Heart left ventricle (tissue), 16 donors: ENCODE measurements at places on chromosomes 7 and 10. TPM values are rescaled to one million over a fixed set of nuclear protein-coding genes. Genes with fewer than 3 reads are reported as not detected.
A peak's percentile ranks its signal among the peaks of the same experiment; 100 is the strongest.

GRCh38 chr7:150335108-150335773, 6.2 kb downstream of the RARRES2 start:
- H3K27me3 ChIP-seq = peaks cover 3% of the 10 kb centered on the region
- peaks cover 7% of the 10 kb centered on the region for H3K4me1 ChIP-seq
- no peak overlapping the region for H3K27ac ChIP-seq
- H3K36me3 ChIP-seq = no peaks in the 10 kb centered on the region

GRCh38 chr7:144975882-144976281, 140.0 kb upstream of the TPK1 start:
- H3K27ac ChIP-seq = no peak overlapping the region
- no peaks in the 10 kb centered on the region for H3K36me3 ChIP-seq
- H3K4me3 ChIP-seq = no peak overlapping the region

- H3K36me3 ChIP-seq = peaks cover 59% of the 10 kb centered on the region
- H3K27me3 ChIP-seq = no peaks in the 10 kb centered on the region
- peaks cover 23% of the 10 kb centered on the region for H3K4me1 ChIP-seq
- no peak overlapping the region for H3K4me3 ChIP-seq
- no peak for DNase-seq
These were observed 42.2 kb downstream of the MYPN start for GRCh38 chr10:68151453-68151852.

DNA sequence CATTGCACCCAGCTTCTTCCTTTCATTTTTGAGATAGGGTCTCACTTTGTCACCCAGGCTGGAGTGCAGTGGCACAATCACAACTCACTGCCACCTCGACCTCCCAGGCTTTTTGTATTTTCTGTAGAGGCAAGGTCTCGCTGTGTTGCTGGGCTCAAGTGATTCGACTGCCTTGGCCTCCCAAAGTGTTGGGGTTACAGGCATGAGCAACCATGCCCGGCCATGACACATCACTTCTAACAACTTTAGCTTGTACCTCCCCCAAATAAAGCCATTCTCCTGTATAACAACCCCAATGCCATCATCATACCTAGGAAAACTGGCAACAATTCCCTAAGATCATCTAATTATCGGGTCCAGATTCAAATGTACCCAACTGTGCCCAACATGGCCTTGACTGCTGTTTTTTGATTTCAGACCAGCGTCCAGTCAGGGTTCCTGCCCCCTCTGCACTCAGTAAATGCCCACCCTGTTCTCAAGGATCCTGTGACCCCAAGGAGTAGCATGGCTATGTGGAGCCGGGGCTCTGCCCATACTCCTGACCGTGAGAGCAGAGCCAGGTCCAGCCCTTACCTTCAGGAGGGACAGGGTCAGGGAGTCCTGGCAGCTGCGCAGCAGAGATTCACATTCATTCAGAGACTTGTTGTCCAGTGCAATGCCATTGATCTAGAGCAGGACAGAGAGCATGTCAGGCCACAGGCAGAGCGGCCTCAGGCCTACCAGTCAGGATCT, 102.6 kb downstream of the DLG5 start:
- H3K4me1 ChIP-seq = no peaks in the 10 kb centered on the region
- H3K36me3 ChIP-seq = peaks cover 8% of the 10 kb centered on the region
- no peak overlapping the region for H3K4me3 ChIP-seq

DNA sequence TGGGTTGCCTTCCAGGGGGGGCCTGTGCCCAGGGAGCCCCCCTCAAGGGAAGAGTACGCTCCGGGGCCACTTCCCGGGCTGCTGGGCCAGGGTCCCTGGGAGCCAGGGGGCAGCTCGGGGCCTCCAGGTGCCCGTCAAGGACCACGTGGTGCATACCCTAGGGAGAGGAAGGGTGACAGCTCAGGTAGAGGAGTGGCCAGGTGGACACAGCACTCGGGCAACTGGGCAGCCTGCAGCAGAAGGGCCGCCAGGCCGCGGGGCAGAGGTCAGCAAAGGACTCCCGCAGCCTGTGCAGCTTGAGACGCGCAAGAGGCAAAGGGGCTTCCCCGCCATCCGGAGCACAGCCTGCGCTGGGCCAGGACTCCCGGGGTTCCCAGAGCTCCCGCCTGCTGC, 26.4 kb downstream of the AP5Z1 start:
- H3K27ac ChIP-seq = no peak overlapping the region
- no peaks in the 10 kb centered on the region for H3K4me1 ChIP-seq
- H3K36me3 ChIP-seq = no peaks in the 10 kb centered on the region
- H3K4me3 ChIP-seq = no peak overlapping the region
- no peak for DNase-seq
- H3K27me3 ChIP-seq = no peaks in the 10 kb centered on the region

GRCh38 chr10:34008656-34009055, 674.2 kb upstream of the NRP1 start:
- no peaks in the 10 kb centered on the region for H3K36me3 ChIP-seq
- no peaks in the 10 kb centered on the region for H3K27me3 ChIP-seq
- no peak for DNase-seq
- no peak overlapping the region for H3K4me3 ChIP-seq
- H3K27ac ChIP-seq = no peak overlapping the region

DNA sequence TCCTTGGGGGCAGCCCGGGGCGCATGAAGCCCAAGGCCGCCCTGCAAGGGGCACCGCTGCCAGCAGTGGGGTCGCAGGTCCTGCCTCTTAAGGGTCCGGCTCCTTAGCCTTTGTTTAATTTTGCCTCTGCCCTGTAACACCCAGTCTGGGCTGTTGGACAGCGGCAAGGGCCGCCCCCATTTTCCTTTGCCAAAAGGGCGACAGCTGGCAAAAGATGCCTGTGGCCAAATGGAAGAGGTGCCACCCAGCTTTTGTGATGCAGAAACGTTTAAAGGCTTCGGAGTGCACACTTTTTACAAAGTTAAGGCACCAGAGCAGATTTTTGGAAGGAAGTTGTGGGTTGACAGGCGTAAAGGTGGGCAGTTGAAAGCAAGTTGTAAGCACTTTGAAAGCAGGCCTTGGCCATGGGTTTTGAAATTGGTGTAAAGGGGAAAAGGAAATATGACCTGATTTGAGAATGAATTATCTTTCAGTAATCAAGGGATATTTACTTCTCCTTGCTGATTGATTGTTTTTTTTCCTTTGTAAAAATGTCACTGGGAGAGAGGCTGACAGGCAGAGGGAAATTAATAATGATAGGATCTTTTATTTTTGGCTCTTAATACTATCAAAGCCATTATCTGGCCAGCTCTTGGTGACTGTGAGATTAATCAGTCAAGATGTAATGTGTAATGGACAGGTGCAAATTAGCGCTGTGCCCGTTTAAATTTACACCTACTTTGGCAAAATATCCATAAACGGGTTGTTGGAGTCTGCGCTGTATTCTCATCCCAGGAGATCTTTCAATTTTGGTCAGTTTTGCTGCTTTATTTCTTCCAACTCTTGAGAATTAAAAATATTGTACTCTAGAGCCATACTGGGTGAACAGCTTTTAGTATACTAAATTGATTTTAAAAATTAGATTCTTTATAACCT, 1.2 kb downstream of the CASD1 start:
- peak; percentile 33 for DNase-seq
- peaks cover 43% of the 10 kb centered on the region for H3K4me1 ChIP-seq
- H3K27me3 ChIP-seq = no peaks in the 10 kb centered on the region

- DNase-seq = no peak
- no peaks in the 10 kb centered on the region for H3K27me3 ChIP-seq
- H3K36me3 ChIP-seq = no peaks in the 10 kb centered on the region
- no peak overlapping the region for H3K4me3 ChIP-seq
- H3K4me1 ChIP-seq = peaks cover 19% of the 10 kb centered on the region
These were observed 2.4 kb downstream of the ANKRD22 start for GRCh38 chr10:88849234-88849633.

GRCh38 chr7:7756577-7756976, 38.2 kb upstream of the RPA3 start:
- H3K36me3 ChIP-seq = no peaks in the 10 kb centered on the region
- no peak overlapping the region for H3K27ac ChIP-seq

- no peak overlapping the region for H3K27ac ChIP-seq
- H3K4me3 ChIP-seq = no peak overlapping the region
- DNase-seq = no peak
- H3K4me1 ChIP-seq = no peaks in the 10 kb centered on the region
These were observed 82.2 kb downstream of the VOPP1 start for GRCh38 chr7:55490099-55490498.

GRCh38 chr7:44131173-44132029, 8.1 kb upstream of the POLD2 start:
- no peaks in the 10 kb centered on the region for H3K36me3 ChIP-seq
- no peaks in the 10 kb centered on the region for H3K4me1 ChIP-seq
- peak overlapping the region; percentile 89 for H3K27ac ChIP-seq

DNA sequence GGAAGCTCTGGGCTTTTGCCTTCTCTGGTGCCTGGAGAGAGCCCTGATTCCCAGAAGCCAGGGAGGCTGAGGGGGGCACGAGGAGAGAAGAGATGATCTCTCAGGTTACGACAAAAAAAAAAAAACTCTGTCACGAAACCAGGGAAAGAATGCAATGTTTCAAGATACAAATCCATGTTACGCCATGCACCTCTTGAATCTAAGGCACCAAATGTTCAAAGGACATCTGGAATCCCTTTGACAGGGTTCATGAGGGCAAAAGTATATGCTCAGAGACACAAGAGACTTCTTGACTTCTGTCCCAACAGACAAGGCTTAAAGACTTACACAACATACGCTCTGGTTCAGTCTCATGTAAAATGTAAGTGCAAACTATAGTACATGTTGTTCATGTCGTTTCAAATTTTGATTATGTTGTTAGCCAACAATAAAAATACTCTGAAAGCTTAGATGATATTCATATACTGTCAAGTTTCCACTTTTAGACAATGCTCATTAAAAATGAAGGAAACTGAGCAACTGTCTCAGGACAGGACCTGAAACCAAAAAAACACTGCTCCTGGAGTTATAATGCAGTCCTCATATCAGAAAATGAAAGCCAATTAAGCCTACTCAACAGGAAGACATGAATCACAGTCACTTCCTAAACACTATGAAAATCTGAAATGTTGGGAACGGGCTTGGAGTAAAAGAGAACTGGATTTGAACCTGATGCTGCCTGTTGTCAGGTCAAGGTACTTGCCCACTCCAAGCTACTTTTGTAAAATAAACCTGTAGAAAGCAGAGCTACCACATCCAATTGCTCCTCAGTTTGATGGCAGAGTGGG, 72.3 kb downstream of the CHCHD3 start:
- no peaks in the 10 kb centered on the region for H3K4me1 ChIP-seq
- H3K36me3 ChIP-seq = no peaks in the 10 kb centered on the region
- no peaks in the 10 kb centered on the region for H3K27me3 ChIP-seq
- H3K4me3 ChIP-seq = no peak overlapping the region
- no peak overlapping the region for H3K27ac ChIP-seq

GRCh38 chr7:155477476-155477875, 19.5 kb downstream of the EN2 start:
- no peaks in the 10 kb centered on the region for H3K36me3 ChIP-seq
- H3K27ac ChIP-seq = no peak overlapping the region
- H3K27me3 ChIP-seq = peaks cover 51% of the 10 kb centered on the region
- no peak for DNase-seq
- H3K4me1 ChIP-seq = no peaks in the 10 kb centered on the region
- no peak overlapping the region for H3K4me3 ChIP-seq

GRCh38 chr7:87116315-87116714, 35.9 kb upstream of the DMTF1 start:
- H3K4me3 ChIP-seq = no peak overlapping the region
- DNase-seq = no peak
- no peak overlapping the region for H3K27ac ChIP-seq

DNA sequence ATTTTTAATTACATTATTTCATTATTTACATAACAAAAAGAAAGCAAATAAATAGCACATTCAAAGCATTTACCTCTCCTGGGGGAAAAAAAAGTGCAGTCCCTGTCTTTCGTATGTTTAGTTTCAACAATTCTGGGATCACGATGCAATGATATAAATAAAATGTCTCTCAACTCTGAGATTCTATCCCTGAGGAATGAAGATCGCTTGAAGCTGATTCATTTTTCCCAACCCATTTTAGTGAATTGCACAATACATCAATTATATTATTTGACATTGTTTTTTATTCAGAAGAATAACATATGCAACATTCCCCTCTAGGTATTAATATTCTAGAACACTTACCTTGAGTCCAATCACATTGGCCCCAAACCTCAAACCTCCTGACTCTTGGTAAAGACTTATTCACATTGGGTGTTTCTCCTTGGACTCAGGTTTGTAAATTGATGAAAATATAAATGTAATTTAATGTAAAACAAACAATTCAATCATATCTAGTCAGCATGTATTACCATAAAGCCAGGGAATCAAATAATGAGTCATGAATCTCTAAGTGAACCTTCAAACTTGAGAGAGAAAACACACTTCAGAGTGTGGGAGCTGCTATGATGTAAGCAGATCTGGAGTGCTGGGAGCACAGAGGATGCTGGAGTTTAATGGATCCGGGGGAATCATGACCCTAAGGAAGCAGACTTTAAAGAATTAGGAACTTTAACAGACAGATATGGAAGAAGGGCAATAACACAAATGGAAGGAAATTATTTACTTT, 5.3 kb upstream of the SCIN start:
- no peak overlapping the region for H3K4me3 ChIP-seq
- H3K36me3 ChIP-seq = no peaks in the 10 kb centered on the region
- H3K4me1 ChIP-seq = peaks cover 4% of the 10 kb centered on the region
- no peak overlapping the region for H3K27ac ChIP-seq
- no peak for DNase-seq
- peaks cover 11% of the 10 kb centered on the region for H3K27me3 ChIP-seq

DNA sequence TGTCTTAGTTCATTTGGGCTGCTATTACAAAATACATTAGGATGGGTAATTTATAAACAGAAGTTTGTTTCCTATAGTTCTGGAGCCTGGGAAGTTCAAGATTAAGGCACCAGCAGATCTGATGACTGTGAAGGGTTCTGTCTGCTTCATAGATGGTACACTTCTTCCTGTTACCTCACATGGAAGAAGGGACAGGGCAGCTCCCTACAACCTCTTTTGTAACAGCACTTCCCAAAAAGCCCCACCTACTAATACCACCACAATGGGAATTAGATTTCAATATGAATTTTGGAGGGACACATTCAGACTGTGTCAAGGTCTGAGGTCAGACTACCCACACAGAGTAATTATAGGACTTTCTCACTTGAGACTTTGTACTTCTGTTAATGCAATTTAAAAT, 260.3 kb downstream of the ARHGAP12 start:
- no peak for DNase-seq
- no peaks in the 10 kb centered on the region for H3K4me1 ChIP-seq
- H3K36me3 ChIP-seq = no peaks in the 10 kb centered on the region
- no peak overlapping the region for H3K27ac ChIP-seq

DNA sequence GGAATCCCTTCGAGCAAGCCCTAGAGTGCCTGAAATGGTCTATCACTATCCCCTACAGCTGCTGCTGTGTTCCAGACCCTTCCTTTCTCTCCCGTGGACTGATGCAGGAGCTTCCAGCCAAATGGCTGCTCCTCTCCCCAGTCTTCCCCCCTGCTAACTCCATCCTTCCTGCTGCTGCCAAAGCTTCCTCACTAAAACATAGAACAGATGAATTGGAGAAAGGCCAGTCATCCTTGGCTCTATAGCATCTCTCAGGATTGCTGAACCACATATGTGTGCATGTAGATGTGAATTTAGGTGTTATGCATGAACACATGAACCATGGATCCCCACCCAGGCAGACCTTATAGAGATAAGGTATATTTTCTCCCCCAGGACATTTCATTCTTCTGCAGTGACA, 60.7 kb downstream of the GPR26 start:
- no peak overlapping the region for H3K4me3 ChIP-seq
- no peak for DNase-seq
- H3K36me3 ChIP-seq = no peaks in the 10 kb centered on the region
- H3K27ac ChIP-seq = no peak overlapping the region
- no peaks in the 10 kb centered on the region for H3K4me1 ChIP-seq

Gene AKR1C8
- total RNA-seq = not detected

Gene LRRC18
- total RNA-seq = not detected

Gene ACSM6
- not detected for total RNA-seq

Gene KEL
- total RNA-seq = 1.8 TPM

Gene MAT1A
- 1.1 TPM for total RNA-seq

Gene CHAT
- total RNA-seq = not detected

Gene NKX2-3
- total RNA-seq = not detected

Gene FOXI2
- total RNA-seq = 0.22 TPM
